ENCODE measurements at places on chromosomes 4 and X. TPM values are rescaled to one million over a fixed set of nuclear protein-coding genes. Genes with fewer than 3 reads are reported as not detected.

EFHC2 gene
- 17.3 TPM for polyA plus RNA-seq

SRPX2 gene
- 8.3 TPM for polyA plus RNA-seq

ACOT9 gene
- 22.0 TPM for polyA plus RNA-seq

CT55 gene
- 4.5 TPM for polyA plus RNA-seq

DGKQ gene
- 10.8 TPM for polyA plus RNA-seq

TMSB15C gene
- polyA plus RNA-seq = 1.5 TPM

LDB2 gene
- polyA plus RNA-seq = 14.6 TPM

VCX2 gene
- polyA plus RNA-seq = 13.9 TPM

NSUN7 gene
- polyA plus RNA-seq = 41.1 TPM

VSIG1 gene
- 154 TPM for polyA plus RNA-seq
